ENCODE measurements at places on chromosomes 7 and 10. TPM values are rescaled to one million over a fixed set of nuclear protein-coding genes. Genes with fewer than 3 reads are reported as not detected.

Gene EVX1
- total RNA-seq, result not detected

Gene NRAP
- 27.1 TPM for total RNA-seq

Gene ECHS1
- 76.7 TPM for total RNA-seq

Gene TLX1
- total RNA-seq, result not detected

Gene TM9SF3
- total RNA-seq, result 70.5 TPM

Gene POM121
- 6.3 TPM for total RNA-seq
